Fibroblast of skin of left biceps (primary cell): ENCODE measurements at places on chromosomes 5 and 9.

GRCh38 chr5:143800715-143801114 lies 11.2 kb upstream of the HMHB1 start:
- DNase-seq = no peak

- DNase-seq = no peak
These were observed 8.7 kb downstream of the PDLIM4 start for GRCh38 chr5:132266031-132266835.

GRCh38 chr5:54673523-54674225 lies 156.1 kb downstream of the SNX18 start:
- no peak for DNase-seq

DNA sequence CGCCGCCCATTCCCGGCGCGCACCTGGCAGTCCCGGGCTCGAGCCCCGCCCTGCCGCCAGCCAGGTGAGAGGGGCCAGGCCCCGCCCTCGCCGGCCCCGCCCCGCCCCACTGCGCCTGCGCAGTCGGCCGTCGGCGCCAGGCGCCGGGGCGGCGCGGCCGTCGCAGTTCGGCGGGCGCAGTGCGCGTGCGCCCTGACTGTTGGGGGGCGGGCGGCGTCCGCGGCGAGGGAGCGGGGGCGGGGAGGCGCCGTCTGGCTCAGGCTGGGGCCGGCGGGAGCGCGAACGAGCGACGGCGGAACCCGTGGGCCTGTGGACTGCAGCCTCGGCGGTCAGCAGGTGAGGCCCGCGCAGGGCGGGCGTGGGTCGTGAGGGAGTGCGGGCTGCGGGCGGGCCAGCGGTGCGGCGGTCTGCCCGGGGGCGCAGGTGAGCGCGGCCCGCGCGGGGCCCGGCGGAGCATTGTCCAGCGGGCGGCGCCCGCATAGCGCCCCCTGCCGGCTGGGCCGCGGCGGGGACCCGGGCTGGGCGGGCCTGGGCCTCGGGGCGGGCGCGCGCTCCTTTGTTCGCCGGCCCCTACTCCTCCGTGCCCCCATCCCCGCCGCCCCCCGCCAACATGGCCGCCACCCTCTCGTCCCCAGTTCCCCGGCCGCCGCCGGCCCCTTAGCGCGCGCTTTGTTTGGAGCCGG lies at the start of gene SPIN1:
SPIN1 (plus strand) TSS at position 242 of the 683 bp plus-strand sequence. CDS start 38,096 bp downstream, outside the sequence.
- peak; percentile 45 for DNase-seq

DNA sequence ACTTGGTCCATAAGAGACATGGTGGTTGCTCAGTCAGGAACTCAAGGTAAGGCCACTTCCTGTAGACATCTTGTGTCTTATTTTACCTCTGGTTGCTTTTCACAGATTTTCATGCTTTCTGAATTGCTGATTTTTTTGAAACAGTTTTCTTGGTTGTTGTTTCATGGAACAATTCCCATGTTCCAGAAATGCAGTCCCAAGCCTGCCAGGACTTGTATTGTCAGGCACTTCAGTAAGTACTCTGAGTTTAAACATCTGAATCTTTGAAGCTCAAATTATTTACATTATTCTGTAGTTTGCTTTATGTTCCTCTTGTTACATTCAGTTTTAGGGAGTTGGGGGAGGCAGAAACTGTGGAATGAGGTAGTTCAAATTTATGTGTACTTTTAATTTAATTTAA lies 290.2 kb downstream of the DMRT2 start:
- DNase-seq = no peak

- DNase-seq = no peak
These were observed 83.2 kb upstream of the SMIM15 start for GRCh38 chr5:61245486-61245885.

GRCh38 chr9:130972277-130972956 lies 33.4 kb upstream of the FIBCD1 start:
- DNase-seq = no peak

- no peak for DNase-seq
These were observed 156.7 kb downstream of the DOCK8 start for GRCh38 chr9:371349-371748.

GRCh38 chr5:171570244-171570825 lies 150.9 kb downstream of the FGF18 start:
- DNase-seq = no peak

DNA sequence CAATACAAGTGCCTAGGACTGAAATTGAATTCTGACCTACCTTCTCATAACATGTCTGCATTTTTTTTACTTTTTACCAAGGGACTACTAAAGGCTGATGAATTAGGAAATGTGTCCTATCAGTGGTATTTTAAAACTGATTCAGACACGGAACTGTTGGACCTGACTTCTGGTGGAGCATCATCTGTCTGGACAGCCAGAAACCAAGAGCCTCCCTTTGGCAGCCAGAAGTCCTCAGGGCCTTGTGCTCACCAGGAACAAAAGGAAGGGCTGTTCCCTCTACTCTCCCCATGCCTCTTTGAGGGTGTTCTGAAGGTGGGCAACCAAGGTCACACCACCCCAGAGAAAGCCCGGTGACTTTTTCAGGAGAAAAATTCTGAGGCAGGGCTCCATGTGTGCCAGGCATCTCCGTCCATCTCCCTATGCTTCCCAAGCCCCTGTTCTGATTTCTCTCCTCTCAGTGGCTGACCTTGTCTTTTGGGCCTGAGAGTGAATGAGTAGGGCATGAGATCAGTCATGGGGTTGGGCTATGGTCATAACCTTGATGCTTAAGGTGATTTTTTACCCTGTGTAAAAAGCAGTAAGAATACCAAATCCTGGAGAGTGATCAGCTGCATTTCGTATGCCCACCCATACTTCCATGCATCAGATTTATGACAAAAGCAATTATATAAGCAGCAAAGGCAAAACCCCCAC lies 143.7 kb downstream of the SCAMP1 start:
- DNase-seq = no peak

- no peak for DNase-seq
These were observed 386.4 kb downstream of the RAB3C start for GRCh38 chr5:58969253-58969652.
